Small intestine (tissue), 16 donors: ENCODE measurements at places on chromosomes 5 and 9. TPM values are rescaled to one million over a fixed set of nuclear protein-coding genes. Genes with fewer than 3 reads are reported as not detected.

The IFNB1 gene
- not detected for polyA plus RNA-seq

- DNase-seq: no peak
- H3K4me3 ChIP-seq: no peak overlapping the region
These were observed 15.9 kb downstream of the PCDHAC2 start for GRCh38 chr5:140982083-140982716.

The IFNA2 gene
- not detected for polyA plus RNA-seq

The ADGRD2 gene
- not detected for polyA plus RNA-seq

The SPDL1 gene
- polyA plus RNA-seq: 13.2 TPM
